ENCODE measurements at places on chromosomes 7 and 10.

DNA sequence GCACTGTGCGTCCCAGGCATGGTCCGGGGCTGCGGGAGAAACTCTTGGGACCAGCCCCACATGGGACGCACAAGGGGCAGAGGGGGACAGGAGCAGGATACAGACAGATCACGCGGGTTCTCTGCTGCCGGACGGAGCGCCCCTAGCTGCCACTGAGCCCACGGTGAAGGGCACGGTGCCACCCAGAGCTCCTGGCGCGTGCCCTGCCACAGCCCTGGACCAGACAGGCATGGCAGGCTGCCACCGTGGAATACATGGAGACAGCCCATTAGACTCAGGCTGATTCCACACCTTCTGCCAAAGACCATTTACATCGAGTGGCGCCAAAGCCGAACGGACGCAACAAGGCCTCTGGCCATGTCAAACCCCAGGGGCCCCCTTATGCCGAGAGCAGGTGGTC is 90.4 kb downstream of the MAD1L1 start:
- DNase-seq, result no peak

DNA sequence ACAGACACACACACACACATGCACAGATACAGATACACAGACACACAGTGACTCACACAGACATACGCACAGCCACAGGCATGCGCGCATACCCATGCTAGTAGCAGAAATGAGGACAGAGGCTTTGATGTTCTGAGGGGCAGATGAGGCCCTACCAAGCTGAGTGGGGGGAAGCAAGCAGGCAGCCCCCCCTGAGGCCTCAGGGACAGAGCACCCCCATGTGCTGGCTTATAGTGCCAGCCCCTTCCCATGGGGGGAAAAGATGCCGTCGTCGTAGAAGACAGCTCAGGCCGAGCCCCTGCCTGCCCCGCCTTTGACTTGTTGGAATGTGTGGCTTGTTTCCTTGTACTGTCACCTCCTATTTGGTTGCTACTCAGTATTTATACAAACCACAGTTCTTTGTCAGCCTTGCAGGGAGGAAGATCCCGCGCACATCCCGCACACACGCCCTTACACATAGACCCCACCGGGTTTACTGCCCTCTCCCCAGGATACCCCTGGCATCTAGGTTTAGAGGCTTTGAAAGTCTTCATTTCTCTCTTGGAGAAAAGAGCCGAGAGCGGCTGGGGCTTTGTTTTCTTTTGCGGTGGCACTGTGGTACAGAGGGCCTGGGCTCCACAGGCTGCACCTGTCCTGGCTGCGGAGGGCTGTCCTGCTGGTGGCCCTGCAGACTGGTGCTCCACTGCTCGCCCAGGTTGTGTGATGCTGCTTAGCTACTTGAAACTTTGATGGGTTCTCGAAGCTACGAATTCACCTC is 112.5 kb downstream of the DOCK1 start:
- no peak for DNase-seq

DNA sequence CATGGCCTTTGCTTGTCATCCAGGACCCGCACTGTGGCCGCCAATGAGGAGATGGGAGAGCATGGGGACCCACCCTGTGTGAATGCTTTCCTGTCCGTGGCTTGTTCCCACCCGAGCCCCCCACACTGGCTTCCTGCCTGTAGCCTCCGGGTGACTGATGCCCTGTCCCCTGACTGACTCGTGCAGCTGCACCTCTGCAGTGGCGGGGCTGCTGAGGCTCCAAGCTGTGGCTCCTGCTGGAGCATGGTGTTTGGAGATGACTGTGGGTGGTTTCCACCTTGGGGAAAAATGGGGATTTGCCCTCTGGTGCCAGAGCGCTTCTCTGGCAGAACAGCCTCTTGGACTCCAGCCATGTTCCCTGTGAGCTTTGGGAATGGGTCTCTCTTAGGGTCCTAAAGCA is 2.1 kb downstream of the CAMK1D start:
- DNase-seq, result no peak

DNA sequence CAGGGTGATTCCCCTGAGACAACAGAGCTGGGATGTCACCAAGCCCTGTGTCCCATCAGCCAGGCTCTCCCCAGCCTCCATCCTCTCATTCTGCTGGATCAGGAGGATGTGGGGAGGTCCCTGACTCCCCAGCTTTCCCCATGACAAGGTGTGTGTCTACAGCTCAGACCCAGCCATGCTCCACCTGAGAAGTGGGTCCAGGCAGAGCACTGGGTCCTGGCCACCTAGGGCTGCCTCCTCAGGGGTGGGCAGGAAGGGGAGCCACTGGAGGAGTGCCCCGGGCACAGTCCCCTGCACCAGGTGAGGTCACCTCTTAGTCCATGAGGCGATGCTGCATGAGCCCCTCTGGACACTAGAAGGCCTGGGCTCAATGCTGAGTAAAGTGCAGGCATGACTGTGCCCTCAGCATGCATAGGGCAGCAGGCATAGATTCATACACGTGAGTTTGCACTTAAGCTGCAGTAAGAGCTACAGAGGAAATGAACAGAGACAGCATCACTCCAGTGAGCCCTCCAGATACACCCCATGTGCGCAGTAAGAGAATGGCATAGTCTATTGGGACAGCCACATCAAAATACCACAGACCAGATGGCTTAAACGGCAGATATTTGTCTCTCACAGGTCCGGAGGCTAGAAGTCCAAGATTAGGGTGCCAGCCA is 48.3 kb downstream of the ALOX5 start:
- DNase-seq, result no peak

- DNase-seq, result no peak
Observed at GRCh38 chr10:102720337-102720736, 5.9 kb downstream of the SFXN2 start.

GRCh38 chr7:143049362-143049761 is 2.8 kb upstream of the OR6V1 start:
- no peak for DNase-seq

DNA sequence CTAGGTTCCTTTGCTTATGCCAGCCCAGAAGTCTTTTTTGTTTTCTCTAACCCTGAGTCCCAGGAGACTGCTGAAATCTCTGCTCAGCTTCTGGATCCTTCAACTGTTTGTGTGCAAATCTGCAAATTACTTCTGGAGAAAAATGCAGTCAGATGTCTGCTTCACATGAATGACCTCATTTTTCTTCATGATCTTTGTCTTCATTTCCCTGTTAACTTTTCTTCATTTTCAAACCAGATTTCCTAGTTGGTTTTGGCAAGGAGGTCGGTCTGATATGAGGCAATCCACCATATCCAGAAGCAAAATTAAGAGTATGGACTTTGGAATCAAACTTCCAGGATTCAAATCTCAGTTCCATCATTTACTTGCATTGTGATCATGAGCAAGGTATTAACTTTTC is 66.8 kb downstream of the ZNF503 start:
- DNase-seq, result no peak

DNA sequence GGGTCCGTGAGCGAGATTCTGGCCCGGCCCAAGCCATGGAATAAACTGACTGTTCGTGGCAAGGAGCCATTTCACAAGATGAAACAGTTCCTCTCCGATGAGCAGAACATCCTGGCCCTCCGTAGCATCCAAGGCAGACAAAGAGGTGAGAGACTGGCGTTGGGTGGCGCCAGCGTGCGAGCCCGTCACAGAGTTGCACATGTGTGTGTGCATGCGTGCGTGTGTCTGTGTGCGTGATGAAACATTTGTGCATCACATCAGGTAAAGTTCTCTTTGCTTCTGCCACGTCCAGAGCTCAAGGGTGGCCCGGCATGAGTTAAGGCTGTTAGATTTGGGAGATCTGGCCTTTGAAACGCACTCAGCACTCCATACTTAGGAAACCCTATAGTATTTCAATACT is 89.5 kb upstream of the SH2B2 start:
- no peak for DNase-seq

Data from H4 (cell line).